Thoracic aorta (tissue), 2 donors: ENCODE measurements at places on chromosomes 4 and X.

DNA sequence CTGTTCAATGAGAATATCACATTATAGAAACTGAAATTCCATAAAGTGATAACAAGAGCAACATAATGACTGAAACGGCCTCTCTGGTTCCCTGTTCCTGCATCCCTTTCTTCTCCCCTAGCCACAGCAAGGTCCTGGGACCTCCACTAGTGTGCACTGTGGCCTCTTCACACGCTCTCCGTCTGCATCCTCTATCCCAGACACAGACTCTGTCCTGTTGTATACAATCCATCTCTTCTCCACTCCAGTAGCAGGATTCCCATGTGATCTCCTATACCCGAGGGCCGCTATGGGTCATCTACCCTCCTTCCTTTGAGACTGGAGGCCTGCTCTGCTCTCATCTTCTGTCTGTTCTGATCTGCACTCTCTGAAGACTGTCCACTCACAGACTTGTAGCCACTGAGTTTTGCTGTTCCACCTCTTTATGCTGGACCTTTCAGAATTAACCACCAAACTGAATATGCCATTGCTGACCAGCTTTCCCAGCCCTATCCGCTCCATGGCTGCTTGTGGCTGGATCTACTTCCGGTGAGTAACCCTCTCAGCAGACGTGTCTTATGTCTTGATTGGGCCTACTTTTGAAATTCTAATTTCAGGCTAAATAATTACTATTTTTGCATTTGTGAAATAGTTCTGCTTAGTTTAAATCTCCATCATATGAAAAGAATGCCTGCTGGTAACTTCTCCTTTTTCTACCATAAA lies 105.1 kb upstream of the NAP1L5 start:
- no peak for DNase-seq

DNA sequence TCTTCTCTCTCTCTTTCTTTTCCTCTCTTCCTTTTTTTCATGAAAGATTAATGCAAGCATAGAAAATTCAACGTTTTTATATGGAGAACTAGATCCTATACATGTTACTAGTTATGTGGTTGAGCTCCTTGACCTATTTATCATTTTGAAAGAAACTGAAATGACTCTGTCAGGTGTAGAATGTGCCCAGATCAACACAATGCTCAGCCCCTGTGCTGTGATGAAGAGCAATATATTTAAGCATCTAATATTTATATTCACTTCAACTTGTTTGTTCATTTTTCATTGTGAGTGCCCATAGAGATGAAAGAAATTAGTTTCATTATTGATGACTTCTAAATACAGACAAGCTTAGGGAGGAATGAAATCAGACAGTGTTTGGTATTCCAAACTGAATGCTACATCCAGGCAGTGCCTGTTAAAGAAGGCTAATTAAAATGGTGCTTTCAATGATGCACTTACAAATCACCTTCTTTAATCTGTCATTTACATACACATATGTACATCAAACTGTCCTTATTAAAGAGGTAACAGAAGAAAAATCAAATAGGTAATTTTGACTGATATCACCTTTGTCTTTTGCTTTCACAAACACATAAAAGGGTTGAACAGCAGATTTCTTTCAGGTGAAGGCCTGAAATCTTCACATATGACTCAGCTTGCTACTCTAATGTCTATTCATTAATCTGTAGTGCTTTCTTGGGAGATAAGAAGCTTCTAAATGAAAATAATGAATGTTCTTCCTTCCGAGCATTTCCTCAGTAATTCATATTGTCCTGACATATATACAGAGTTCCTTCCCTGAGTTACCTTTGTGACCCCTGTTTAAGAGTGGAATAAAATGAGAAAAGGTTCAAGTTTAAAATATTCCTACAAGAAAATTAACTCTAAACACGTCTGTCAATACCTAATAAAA lies 915.9 kb downstream of the PDHA2 start:
- no peak for DNase-seq

GRCh38 chr4:83771113-83771705 lies 235.3 kb downstream of the GPAT3 start:
- DNase-seq = no peak

DNA sequence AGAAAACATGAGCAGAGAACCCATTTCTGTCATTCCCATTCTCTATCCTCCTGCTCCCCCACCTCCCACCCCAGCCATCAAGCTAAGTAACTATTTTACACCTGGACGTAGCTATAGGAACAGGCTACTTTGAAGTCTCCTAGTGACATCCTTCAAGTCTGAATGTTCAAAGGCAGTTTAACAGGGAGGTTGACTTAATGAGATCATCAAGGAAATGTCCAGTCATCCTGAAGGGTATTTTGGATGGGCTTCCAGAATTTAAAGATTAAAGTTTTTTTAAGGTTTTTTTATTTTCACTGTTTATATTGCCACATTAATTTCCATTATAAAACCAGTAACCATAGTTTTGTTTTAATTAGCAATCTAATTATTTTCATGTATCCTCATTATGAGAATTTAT lies 41.1 kb downstream of the HPF1 start:
- DNase-seq = no peak

- DNase-seq = no peak
Observed at GRCh38 chr4:172515266-172515879, 653.2 kb upstream of the GALNT7 start.

- no peak for DNase-seq
Observed at GRCh38 chr4:118759481-118759880, 74.3 kb downstream of the METTL14 start.

GRCh38 chr4:6773106-6773505 lies 9.4 kb upstream of the KIAA0232 start:
- DNase-seq = no peak

- DNase-seq = no peak
Observed at GRCh38 chr4:5756271-5756670, 45.3 kb downstream of the EVC start.

- DNase-seq = no peak
Observed at GRCh38 chrX:145178268-145178667, 69.0 kb upstream of the SPANXN1 start.

GRCh38 chrX:7779644-7780043 lies 63.3 kb upstream of the VCX start:
- DNase-seq = no peak

DNA sequence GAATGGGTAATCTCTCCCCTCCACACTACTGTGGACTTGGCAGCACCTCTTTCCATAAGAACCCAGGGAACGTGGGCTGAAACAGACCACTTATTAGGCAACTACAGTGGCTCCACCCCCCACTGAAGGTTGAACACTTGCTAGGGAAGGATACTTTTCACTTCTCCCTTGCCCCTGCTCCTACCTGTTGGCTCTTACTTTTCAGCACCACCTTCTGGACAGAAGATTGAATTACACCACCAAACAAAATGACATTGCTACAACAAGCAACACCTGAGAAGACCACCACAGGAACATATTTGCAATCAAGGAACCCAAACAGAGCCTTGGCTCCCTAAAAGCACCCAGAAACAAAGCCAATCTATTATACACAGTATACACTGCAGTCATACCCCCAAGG lies 132.1 kb upstream of the CXCL13 start:
- DNase-seq = no peak

DNA sequence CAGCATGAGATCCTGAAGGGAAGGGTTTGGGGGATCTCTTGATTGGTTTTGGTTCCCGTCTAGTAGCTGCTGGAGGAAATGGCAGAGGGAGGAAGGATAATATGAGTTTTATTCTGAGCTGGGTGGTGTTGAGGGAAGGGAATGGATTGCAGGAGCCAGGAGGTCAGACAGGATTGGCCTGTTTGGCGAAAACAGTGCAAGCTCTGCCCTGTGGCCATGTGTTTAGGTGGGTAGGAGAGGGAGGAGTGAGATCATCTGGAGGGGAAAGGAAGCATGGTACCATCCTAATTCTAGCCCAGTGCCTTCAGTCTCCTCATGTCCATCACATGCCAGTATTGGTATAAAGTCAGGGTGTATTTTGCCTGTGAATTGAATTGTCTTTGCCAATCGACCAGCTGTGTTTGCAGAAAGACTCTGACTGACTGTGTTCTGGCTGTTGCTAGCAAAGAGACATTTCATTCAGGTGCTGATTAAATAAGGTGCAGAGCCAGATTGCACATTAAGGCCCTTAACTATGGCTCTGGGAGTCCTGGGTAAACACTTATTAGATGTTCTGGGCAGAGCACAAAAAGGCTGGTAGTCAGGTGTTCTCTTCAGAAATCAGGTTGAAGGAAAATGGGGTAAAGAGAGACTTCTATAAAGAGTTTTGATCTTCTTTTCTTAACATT lies 10.0 kb downstream of the TMEM164 start:
- DNase-seq = no peak

DNA sequence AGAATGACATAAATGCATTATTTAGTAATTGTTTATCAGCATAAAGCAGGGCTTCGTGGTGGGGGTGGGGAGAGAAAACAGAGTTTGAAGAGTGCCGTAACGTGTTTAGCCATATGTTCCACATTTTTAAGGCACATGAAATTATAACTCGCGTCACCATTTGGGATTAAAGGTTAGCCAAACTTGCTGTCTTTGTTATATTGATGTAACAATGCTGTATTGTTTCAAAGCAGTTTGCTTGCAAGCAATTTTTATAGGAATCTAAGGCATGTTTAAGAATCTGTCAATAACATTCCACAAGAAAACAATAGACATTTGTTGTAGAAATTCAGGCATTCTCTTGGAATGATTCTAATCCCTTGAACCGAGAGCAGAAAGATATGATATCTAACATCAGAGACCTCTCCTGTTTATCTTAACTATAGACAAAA lies 78.3 kb downstream of the CLDN22 start:
- DNase-seq = no peak

GRCh38 chr4:26866781-26867180 lies 6.1 kb downstream of the STIM2 start:
- DNase-seq = no peak

- DNase-seq = no peak
Observed at GRCh38 chr4:65599340-65599739, 70.9 kb downstream of the EPHA5 start.

GRCh38 chr4:174714393-174715211 lies 114.4 kb downstream of the GLRA3 start:
- DNase-seq = no peak

DNA sequence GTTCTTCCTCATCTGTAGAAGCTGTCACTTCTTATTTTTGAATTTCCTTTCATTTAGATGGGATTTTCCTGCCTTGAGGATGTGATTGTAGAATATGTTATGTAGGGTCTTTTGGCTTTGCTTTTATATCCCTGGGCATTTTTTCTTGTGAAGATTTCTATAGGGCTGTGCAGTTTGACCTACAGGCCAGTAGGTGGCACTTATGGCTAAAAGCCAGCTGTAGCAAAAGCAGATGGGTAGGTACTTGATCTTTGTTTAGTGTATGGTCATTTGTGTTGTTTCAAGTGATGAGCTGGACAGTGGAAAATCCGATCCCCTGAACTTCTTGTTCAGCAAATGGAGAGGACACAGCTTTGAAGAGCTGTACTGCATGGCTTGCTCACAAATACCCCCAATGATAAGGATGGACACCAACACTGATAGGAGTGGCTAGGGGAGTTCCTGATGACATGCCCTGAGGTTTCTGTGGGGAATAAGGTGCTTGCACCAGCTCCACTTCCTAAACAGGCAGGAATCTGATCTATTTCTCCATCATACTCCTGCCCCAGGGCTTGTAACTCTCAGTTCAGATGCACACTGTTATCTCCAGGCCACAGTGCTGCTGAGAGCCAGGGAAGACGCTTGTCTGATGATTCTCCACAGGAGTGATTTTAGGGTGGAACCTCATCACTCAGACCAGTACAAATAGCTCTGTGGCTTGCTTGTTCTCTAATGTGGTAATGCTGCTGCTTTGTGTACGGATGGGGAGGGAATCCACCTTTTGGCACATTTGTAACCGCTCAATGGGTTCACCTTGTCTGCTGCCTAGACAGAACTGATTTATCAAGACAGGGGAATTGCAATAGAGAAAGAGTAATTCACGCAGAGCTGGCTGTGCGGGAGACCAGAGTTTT lies 417.1 kb upstream of the MAGEB16 start:
- DNase-seq = no peak

- no peak for DNase-seq
Observed at GRCh38 chr4:122873146-122873545, 46.5 kb downstream of the FGF2 start.

GRCh38 chr4:39312816-39313215 lies 53.3 kb downstream of the RFC1 start:
- DNase-seq = no peak

- no peak for DNase-seq
Observed at GRCh38 chr4:1610791-1611500, 73.2 kb downstream of the FAM53A start.

DNA sequence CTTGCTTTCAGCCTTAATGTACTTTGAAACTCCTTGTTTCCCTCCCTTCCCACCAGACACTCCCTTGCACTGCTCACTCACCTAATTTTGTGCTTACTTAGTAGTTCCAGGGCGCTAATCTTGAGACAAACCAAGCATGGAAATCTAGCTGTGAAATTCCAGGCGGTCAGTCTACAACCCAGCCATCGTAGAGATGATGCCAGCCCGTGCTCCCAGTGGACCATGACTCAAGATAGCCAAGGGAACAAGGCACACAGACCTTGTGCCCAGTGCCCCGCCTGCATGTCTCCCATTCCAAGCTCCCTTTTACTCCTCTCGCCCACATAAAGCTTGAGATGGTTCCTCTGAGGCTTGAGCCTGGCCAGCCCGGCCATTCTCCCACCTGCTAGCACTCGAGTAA lies 11.1 kb downstream of the TREX2 start:
- no peak for DNase-seq

DNA sequence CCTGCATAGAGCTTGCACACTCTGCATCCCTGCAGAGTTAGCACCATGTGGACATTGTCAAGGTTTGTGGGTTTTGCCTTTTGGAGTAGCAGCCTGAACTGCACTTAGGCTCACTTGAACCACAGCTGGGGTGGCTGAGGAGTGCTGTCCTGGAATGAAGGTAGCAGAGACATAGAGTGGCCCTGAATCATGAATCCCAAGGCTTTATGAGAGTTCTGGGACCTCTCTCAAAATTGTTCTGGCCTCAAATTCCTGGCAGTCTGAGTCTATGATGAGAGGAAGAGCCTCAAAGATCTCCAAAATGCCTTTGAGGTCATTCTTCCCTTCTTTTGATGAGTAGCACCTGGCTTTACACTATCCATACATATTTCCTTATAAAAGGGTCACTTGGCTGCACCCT lies 37.1 kb upstream of the ADH1C start:
- no peak for DNase-seq

- no peak for DNase-seq
Observed at GRCh38 chrX:150365051-150365989, 2.2 kb downstream of the MAMLD1 start.

GRCh38 chr4:98480535-98480934 lies 177.9 kb downstream of the TSPAN5 start:
- no peak for DNase-seq
